ENCODE measurements at places on chromosomes 6 and 20.

DNA sequence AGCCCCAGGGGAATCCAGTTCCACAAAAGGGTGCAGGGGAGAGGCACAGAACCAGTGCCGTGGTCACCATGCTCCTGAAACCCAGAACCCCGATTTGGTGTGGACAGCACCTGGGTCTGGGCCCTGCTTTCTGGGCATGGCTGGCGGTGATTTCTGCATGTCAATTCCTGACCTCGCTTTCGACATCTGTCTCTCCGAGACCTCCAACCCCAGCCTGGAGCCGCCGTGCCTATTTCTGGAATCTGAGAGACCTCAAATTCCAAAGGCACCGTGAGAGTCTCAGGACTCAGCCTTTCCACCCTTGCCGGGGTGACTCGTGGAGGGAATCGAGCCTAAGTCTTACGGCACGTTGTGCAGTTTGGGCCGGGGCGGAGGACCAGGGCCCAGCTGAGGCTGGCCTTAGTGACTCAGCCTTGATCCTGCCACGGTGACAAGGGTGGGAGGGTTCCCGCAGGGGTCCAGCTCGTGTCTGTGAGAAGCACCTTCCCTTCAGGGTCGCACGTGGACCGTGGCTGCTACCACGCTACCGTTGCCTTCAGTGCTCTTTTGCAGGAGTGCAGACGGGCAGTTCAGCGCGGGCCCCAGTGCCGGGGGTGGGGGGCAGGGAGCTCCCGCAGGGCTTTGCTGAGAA, 133.7 kb downstream of the PXDC1 start:
- no peak for DNase-seq

DNA sequence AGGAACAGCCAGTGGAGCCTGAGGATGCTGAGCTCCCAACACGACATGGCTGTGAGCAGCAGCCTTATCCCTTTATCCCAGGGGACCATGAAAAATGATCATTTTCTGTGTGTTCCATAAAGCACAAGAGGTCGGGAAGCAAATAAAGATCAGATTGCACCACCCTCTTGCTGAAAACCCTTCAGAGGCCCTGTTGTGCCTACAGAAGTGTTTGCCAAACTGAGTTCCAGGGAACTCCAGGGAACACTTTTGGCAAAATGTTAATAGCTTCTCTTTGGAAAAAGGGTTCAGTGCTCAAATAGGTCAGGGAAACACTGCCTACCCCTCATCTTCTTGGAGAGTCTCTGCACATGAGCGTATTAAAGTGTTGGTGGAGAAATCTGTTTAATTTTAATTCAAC, 24.4 kb downstream of the ARMC2 start:
- DNase-seq = no peak

GRCh38 chr20:1003920-1004697, 2.0 kb upstream of the RSPO4 start:
- no peak for DNase-seq

- DNase-seq = no peak
Measured at GRCh38 chr20:63071541-63072181, 64.9 kb upstream of the BHLHE23 start.
